ENCODE measurements at places on chromosomes 1 and 21.

GRCh38 chr1:63847308-63847910 lies 73.6 kb downstream of the ROR1 start:
- DNase-seq: no peak

DNA sequence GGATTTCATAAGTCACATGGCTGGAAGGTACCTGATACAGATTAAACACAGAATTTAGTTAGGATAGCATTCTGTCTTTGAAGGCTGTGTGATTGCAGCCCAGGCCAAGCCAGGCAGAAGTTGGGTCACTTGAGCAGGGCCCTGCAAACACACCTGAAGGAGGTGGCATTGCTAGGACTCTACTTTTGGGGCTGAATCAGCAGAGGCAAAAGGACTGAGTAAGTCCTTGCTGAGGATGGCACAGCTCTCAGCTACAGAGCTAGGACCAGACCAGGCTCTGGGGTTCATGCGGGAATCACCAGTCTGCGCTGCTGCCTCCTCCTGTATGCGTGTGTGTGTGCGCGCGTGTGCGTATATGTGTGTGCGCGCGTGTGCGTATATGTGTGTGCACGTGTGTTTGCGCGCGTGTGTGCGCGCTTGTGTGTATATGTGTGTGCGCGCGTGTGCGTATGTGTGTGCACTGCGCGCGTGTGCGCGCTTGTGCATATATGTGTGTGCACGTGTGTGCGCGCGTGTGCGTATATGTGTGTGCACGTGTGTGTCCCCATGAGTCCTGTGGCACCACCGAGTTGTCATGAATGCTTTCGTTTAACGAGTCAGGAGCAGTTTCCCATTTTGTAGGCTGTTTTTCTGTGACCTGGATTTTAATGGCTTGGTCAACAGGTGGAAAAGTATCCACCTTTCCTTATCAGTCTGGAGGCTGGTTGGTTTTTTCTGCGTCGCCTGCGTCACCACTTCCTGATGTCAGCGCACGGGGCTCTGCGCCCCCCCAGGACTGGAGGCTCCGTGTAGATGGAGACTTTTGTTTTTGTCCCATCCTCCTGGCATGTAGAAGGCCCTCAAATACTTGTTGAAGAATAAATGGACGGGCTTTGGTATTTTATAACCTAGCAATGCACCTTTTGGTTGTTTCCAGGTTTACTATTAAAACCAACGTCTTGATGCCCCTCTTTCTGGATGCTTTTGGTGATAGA lies 34.7 kb downstream of the ADARB1 start:
- no peak for DNase-seq

DNA sequence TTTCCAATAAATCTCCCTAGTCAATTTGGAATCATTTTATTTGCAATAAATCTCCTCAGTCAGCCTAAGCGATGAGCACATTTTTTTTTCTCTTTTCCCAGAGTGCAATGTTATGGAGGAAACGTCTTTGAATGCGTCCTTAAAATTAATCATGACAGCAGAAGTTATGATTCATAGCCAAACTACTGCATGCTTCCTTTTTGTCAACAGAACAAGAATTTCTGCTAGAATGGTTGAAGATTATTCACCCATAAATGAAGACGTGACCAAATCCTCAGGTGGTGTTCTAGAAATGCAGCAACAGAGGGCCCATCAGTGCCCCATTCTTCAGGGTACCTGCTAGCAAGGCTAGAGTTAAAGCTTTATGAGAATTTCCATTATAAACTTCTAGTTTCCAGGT lies 407.9 kb upstream of the PKN2 start:
- DNase-seq: no peak

GRCh38 chr1:160360227-160360695 lies 6.6 kb upstream of the NHLH1 start:
- DNase-seq: no peak

GRCh38 chr1:153277852-153278251 lies 18.4 kb downstream of the LORICRIN start:
- DNase-seq: no peak

DNA sequence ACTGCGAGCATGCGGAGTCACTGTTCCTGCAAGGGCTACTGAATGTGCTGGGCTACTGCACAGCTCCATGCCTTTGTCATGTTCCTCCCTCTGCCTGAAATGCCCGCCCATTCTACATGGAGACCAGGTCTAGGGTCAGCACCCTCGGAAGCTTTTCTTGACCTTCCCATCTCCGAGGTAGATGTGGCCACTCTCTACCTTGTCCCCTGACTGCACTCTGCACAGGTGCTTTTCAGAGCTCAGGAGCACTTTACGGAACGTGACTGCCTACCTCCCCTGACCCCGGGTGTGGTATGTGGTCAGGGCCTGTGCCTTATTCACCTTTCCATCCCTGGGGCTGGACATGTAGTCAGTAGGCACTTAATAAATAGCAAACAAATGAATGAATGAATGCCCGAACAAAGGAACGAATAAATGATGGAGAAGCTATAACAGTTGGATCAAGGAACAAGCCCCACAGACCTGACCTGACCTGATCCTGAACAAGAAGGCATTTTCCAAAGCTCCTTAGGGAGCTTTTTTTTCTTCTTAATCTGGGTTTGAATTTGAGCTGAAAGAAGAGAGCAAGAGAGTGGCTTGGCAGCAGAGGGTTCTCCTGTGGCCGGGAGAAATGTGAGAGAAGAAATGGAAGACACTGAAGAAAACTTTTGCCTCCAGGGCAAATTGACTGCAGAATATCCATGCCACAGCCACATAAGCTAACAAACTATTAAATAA lies 7.9 kb downstream of the RD3 start:
- no peak for DNase-seq

- DNase-seq: no peak
These were observed 163.6 kb upstream of the ARHGEF16 start for GRCh38 chr1:3290915-3291314.

Measured in KBM-7 (cell line).